ENCODE measurements at places on chromosomes 16 and 17. TPM values are rescaled to one million over a fixed set of nuclear protein-coding genes. Genes with fewer than 3 reads are reported as not detected.
A peak's percentile ranks its signal among the peaks of the same experiment; 100 is the strongest.

- no peak for DNase-seq
Observed at GRCh38 chr17:79621151-79621943, 10.5 kb upstream of the RBFOX3 start.

Gene ZG16
- not detected for total RNA-seq

DNA sequence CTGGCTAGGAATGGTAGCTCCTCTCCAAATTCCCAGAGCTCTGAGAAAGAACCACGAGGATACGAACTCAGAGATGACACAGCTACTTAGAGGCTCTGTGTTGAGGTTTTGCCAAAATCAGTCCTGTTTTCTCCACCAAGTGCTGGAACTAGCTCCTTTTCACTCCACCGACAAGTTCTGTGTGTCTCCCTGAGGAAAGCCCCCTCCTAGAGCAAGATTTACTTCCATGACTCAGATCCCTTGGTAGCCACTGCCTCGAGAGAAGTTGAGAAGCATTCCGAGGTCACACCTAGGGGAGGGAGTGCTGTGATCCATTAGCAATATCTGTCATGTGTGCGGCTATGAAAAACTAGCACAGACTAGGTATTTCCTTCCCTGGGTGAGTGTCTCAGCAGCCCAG, 30.6 kb downstream of the IL21R start:
- peak; percentile 89 for DNase-seq

DNA sequence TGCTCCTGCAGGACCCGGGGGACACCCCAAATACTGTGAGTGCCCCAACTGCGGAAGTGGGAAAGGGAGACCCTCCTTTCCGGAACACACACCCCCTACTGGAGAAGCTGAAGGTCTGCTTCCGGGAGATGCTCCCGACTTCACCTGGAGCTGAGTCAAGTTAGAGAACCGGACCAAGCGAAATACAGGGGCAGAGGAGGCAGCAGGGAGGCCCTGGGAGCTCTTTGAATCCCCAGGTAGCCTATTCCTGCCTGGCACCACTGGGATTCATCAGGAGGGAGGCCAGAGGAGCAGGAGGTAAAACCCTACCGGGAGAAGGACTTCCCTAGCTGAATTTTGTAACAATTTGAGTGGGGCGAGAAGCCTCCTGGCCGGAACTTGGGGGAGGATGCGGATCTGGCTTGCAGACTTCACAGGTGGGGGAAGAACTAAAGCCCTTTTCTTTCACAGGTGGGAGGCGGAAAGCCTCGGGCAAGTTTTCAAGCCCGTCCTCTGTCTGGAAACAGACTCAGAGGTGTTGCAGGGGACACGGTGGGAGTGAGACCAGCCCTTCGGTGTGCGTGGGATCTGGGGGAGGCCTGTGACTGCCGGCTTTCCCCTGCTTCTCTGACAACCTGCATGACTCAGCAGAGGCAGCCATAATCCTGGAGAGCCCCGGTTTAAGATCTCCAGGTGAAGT, 22.4 kb upstream of the TEKT1 start:
- no peak for DNase-seq

Gene SEPTIN1
- total RNA-seq: not detected

GRCh38 chr17:74277935-74278334, 3.9 kb downstream of the DNAI2 start:
- DNase-seq: no peak

Gene DNAH2
- total RNA-seq: 0.17 TPM

GRCh38 chr17:82170412-82170961, 42.2 kb downstream of the CCDC57 start:
- no peak for DNase-seq
